ENCODE measurements at places on chromosomes 13 and 19.

GRCh38 chr13:99059498-99060075 is 81.7 kb upstream of the DOCK9 start:
- no peak for DNase-seq

- no peak for DNase-seq
Observed at GRCh38 chr13:99314640-99315176, 7.5 kb upstream of the GPR183 start.

DNA sequence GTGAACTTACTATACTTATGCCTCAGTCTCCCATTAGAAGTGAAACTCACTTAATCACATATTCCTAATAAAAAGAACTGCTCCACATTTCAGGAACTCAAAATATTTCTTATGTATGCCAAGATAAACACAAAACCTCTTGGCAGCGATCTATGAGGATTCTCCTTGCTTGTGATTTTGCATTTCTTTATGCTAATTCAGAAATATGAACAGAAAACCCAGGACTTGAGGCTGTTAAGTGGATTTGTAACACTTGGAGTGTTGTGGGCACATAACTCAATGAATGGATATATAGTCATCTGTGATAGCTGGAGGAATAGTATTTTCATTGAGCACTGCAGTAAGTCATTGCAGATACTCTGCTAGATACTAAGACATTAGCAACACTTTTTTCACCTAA is 5.6 kb upstream of the KATNAL1 start:
- DNase-seq, result no peak

- no peak for DNase-seq
Observed at GRCh38 chr13:64782466-64782865, 2447.7 kb downstream of the PCDH9 start.

DNA sequence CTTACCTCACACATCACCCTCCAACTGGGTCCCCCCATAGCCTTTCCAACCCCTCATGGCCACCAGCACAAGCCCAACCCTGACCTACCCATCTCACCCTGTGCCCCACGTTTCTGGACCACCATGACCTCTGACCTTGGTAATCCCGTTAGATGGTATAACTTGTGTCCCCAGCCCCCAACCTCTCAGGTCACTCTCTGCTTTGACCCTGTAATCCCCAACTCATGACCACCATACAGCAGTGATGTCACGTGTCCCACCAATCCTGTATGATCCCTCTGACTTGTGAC is 8.5 kb downstream of the KLC3 start:
- DNase-seq, result no peak

GRCh38 chr19:5719274-5719960 is 529 bp downstream of the LONP1 start:
- no peak for DNase-seq

DNA sequence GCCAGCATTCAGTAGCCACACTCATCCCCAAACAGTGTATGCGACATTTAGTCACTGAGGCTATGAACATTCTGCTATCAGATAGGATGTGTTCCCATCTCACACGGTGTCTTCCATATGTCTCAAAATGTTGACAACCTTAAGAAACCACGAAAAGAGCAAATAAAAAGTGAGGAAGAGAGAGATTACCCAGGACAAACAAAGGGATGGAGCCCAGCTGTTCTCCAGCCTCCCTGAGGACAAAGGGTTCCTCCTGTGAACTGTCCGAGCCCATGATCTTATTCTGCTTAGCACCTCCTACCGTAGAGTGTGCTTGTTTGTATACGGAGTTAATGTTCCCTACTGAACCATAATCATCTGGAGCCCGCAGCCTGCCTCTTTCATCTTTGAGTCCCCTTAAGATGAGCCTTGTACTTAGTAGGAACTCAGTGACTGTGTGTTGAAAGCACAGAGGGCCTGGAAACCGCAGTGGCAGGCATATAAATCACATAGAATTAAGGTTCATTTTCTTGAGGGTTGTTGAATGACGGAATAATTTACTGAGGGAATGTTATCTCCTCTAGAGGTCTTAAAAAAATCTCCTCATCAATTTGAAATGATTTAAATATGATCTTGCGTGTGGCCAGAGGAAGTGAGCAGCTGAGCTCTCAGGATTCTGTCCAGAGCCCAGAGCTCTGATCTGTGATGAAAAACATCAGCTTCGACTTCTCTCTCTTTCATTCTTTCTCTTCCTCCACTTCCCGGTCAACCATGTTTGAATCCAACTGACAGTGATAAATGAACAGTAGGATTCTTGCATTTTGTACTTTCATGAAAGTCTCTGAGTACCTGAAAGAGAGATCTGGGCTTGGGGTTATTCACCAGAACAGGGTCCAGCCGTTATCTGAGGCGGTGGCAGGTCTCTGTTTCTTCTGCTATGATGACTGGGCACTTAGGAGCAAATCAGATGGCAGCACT is 200.5 kb downstream of the KLF5 start:
- DNase-seq, result no peak

DNA sequence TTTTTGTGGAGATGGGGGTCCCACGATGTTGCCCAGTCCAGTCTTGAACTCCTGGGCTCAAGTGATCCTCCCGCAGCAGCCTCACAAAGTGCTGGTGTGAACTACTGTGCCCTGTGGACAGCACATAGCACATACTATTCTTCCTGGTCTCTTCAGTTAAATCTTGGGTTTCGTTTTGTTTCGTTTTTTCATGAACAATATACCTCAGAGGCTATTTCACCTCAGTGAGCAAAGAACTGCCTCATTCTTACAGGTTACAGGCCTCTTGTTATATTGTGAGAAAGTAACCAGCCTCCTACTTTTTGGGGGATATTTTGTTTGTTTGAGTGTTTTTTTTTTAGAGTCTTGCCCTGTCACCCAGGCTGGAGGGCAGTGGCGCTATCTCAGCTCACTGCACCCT is 1.3 kb upstream of the C3 start:
- no peak for DNase-seq

DNA sequence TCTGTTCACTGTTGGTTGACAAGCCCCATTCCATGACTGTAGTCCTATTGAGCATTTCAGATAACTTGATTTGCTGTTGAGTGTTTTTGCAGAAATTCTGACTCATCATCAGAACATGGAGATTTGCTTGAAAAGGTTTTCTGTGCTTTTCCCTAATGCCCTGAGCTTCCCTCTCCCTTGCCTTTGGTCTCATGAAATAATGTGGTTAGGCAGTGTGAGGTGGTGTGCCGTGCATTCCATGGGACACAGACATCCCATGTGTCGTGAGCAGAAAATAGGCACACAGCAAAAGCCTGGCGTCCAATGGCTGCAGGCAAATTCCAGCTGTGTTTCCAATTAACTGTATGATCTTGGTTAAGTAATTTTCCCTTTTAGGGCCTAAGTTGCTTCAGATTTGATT is 197.4 kb downstream of the DLEU7 start:
- DNase-seq, result no peak

- DNase-seq, result no peak
Observed at GRCh38 chr19:30373593-30373992, 1.4 kb downstream of the ZNF536 start.

GRCh38 chr19:5696196-5697021 is 6.3 kb downstream of the RPL36 start:
- DNase-seq, result no peak

- DNase-seq, result no peak
Observed at GRCh38 chr13:94656766-94657165, 55.1 kb downstream of the GPR180 start.

DNA sequence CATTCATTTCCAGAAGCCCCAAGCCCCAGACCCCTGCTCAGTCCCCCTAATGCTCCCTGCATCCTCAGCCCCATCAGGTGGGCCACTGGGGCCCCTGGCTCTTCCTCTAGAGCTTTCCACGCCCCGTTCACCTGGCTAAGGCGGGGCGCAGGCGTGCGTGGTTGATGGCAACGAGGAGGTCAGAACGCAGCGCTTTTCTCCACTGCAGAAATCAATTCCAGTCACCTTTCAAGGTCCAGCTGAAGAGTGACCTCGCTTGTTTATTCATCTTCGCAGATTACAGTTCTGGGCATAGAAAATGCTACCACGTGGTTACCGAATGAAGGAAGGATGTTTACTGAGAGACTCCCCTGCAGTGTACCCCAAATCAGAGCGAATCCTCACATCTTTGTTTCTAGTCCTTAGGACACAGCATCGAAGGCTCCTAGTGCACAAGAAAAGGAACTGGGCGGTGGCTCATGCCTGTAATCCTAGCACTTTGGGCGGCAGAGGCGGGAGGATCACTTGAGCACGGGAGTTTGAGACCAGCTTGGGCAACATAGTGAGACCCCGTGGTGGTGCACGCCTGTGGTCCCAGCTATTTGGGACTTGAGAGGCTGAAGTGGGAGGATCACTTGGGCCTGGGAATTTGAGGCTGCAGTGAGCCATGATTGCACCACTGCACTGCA is 828 bp upstream of the PBX4 start:
- no peak for DNase-seq

GRCh38 chr19:14107581-14108461 is 9.7 kb downstream of the PRKACA start:
- no peak for DNase-seq

- DNase-seq, result no peak
Observed at GRCh38 chr19:39017026-39017425, 15.3 kb downstream of the FBXO27 start.

DNA sequence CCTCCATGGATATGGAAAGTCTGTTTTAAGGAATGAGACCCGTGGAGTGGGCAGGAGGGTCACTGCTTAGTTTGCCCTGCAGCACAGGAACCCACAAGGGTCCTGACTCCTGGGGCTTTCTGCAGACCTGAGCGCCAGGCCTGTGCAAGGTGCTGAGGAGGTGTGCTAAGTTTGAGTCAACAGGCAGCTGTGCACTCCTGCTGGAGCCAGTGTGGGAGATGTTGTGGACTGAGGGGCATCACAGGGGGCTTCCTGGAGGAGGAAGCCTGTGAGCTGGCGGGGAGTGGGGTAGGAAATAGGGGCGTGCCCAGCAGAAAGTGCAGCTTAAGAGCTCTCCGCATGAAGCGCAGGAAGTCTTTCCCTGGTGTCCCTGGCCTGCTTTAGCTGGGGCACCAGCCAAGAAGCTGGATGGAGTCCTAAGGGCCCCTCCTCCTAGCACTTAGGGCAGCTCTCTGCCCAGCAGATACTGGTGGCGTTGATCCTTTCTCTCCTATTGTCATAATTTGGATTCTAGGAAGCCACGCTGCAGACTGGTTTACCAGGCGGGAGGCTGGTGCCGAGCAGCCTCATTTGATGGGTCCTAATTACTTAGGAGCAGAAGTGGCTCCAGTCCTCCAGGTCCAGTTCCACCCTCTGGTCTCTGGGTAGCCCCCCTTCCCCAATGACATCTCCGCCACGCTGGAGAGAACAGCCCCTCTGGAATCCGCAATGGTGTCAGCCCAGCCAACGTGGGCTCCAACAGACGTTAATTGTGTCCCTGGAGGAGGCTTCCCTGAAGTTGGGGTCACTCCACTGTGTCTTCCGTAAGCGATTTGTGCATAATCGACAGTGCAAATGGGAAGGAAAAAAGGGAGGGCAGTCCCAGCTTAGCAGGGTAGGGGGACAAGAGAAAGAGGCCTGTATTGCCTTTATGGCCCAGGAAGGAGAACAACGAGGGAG is 309.2 kb downstream of the ZNF536 start:
- no peak for DNase-seq

DNA sequence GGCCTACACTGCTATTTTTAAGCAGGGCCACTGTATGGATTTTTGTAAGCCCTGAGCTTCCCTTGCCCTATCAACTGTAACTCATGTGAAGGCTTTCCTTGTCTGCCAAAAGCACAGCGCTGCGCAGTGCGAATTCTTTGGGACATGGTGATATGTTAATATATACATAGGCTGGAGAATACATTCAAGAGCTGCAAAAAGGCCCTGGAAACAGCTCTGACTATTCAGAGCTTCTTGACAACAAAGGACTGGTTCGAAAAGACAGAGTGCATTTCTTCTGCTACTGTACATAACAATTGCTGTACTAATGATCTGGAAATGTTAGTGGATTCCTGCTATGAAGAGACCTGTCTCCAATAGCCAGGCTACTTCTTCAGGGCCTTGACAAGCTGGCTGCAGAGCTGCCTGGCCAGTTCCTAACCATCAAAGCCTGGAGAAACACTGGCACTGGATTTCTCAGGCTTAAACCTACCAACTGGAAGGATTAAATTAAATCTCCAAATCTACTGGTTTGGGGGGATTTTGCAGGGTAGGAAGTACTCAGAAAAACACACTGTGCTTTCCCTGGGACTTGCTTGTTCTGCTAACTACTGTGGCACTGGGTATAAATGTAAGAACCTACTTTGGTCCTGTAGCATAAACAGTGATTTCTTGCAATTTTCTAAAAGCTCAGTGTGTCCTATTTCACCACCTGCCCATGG is 246.9 kb downstream of the DNAJC15 start:
- no peak for DNase-seq

DNA sequence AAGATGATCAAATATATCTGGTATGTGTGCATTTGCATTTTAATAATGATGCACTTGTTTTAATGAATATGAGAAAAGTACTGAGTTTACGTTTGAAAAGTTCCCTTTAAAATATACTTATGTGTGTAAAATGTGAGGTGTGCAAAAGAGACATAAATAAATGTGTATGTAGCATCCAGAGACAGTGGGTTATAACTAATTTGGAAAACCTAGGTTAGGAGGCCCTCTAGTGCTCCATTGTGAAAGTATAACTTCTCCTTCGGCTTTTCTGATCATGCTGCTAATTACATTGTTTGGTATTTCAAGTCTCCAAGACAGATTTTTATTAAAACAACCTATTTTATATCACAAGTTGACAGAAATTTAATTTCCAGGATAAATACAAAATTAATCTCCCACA is 30.1 kb downstream of the SCEL start:
- DNase-seq, result no peak

- DNase-seq, result no peak
Observed at GRCh38 chr19:57900311-57900710, 11.5 kb upstream of the ZNF814 start.

- DNase-seq, result no peak
Observed at GRCh38 chr19:50794074-50794875, 4.1 kb downstream of the ACP4 start.

- no peak for DNase-seq
Observed at GRCh38 chr19:34082289-34083077, 89.8 kb upstream of the LSM14A start.

DNA sequence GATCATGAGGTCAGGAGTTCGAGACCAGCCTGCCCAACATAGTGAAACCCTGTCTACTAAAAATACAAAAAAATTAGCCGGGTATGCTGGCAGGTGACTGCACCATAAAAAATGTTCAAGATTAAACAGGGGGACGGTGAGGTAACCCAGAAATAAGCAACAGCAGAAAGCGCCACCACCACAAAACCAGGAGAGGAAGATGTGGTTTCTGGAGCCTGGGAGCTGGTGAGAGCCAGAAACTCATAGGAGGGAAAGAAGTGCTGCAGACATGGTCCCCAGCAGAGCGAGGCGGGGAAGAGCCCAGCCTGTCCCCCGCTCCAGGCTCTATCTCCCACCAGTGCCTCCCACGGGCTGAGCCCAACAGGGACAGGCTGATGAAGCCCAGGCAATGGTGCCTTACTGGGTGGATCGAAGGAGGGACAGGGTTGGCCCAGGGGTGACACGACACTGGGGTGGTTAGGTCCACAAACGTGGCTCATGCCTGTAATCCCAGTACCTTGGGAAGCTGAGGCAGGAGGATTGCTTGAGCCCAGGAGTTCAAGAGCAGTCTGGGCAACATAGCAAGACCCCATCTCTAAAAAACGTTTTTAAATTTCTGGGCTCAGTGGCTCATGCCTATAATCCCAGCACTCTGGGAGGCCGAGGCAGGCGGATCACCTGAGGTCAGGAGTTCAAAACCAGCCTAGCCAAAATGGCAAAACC is 19.0 kb downstream of the SPC24 start:
- DNase-seq, result no peak
